MCF 10A (cell line): ENCODE measurements at places on chromosomes 13 and 19. TPM values are rescaled to one million over a fixed set of nuclear protein-coding genes. Genes with fewer than 3 reads are reported as not detected.

Gene DIAPH3
- total RNA-seq = 21.2 and 34.7 TPM in 2 replicates

- peaks cover 41% of the 10 kb centered on the region for H3K36me3 ChIP-seq
- H3K27ac ChIP-seq = no peak overlapping the region
- H3K4me3 ChIP-seq = no peak overlapping the region
Observed at GRCh38 chr19:15313649-15314279, 18.6 kb downstream of the BRD4 start.

Gene ZNF584
- 14.6 and 18.1 TPM in 2 replicates for total RNA-seq

GRCh38 chr13:43377973-43378372 lies 354.6 kb downstream of the DNAJC15 start:
- H3K4me3 ChIP-seq = no peak overlapping the region
- H3K27ac ChIP-seq = no peak overlapping the region
- H3K36me3 ChIP-seq = no peaks in the 10 kb centered on the region
- no peak for DNase-seq
- no peaks in the 10 kb centered on the region for H3K27me3 ChIP-seq
- no peaks in the 10 kb centered on the region for H3K4me1 ChIP-seq

GRCh38 chr13:40152145-40152544 lies 496.7 kb downstream of the COG6 start:
- H3K27ac ChIP-seq = peak overlapping the region; percentile 81
- DNase-seq = peak; percentile 94
- no peak overlapping the region for H3K4me3 ChIP-seq
- no peaks in the 10 kb centered on the region for H3K27me3 ChIP-seq

DNA sequence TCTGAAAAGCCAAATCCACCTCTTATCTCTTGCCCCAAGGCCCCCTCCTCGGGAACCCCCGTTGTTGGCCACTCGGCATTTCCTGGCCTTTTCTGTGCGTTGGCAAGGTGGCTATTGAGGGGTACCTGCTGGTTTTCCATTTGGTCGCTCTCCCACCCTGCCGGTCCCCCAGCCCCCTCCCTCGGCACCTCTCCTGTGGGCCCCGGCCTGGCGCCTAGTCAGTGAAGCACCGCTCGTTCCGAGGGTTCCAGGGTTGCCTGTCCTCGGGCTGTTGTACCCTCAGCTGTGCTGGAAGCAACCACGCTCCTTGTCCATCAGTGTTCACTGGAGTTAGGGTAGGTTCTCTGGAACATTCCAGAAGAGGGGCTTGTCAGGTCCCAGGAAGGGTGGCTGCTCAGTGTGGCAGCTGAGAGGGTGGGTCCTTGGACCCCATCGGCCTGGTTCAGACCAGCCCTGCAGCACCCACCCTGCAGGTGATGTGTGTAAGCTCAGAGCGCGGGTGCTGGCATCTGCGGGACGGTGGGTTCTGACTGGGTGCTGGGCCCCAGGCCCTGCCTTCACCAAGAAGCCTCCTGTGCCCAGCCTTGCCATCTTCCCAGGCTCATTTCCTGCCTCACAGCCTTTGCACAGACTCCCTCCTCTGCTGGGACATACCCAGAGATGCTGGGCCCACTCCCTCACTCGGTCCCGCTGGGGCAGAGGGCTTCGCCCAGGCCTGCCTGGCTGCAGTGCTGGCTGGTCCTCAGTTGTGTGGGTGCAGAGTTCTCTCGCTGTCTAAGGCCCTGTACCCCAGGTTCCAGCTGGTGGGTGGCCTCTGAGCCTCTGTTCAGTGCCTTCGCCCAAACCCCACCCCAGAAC lies 21.3 kb downstream of the NKPD1 start:
- no peak overlapping the region for H3K4me3 ChIP-seq
- no peaks in the 10 kb centered on the region for H3K27me3 ChIP-seq
- peaks cover 6% of the 10 kb centered on the region for H3K4me1 ChIP-seq
- no peak for DNase-seq
- H3K36me3 ChIP-seq = peaks cover 22% of the 10 kb centered on the region

Gene TUBB4A
- not detected in 2 replicates for total RNA-seq

- no peaks in the 10 kb centered on the region for H3K36me3 ChIP-seq
- H3K27me3 ChIP-seq = no peaks in the 10 kb centered on the region
- H3K4me3 ChIP-seq = no peak overlapping the region
- peaks cover 12% of the 10 kb centered on the region for H3K4me1 ChIP-seq
- peak; percentile 85 for DNase-seq
- H3K27ac ChIP-seq = no peak overlapping the region
Observed at GRCh38 chr13:35855531-35856019, 275.6 kb downstream of the DCLK1 start.

Gene CCDC8
- total RNA-seq = not detected in 2 replicates

Gene ZNF439
- not detected in 2 replicates for total RNA-seq

DNA sequence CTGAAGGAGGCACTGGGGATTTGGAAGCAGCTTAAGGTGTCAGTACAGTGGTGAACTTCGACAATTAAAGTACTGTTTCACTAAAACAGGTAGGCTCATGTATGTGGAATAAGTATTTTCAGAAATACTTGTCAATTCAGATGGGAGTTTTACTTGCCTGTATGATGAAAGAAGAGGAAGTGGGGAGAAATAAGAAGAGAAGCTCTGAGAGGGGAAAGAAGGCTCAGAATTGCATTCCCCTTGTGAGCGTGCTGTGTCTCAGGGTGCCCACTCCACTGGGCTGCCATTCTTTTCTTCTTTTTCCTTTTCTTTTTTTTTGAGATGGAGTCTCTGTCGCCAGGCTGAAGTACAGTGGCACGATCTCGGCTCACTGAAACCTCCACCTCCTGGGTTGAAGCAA lies 38.6 kb upstream of the RNF17 start:
- H3K27me3 ChIP-seq = peaks cover 2% of the 10 kb centered on the region
- no peak overlapping the region for H3K27ac ChIP-seq
- no peak overlapping the region for H3K4me3 ChIP-seq

Gene SBSN
- total RNA-seq = 0.61 TPM in 1 of 2 replicates, not detected in the other

Gene CPB2
- total RNA-seq = not detected in 2 replicates

DNA sequence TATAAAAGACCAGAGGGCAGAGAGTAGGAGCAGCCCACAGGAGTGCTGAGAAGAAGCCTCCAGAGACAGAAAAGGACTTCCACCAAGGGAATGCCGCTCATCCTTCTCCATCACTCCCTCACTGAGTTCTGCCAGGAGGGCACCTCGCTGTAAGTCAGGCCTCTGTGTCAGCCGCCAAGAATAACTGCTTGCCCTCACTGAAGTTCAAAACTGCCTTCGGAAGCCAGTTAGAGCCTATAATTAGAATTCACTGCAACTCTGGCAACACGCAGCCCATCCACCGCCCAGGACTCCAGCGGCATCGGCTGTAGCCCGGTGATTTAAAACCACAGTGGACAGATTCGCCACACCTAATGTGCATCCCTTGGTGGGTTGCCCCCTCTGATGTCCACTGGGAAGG lies 281.8 kb upstream of the ZNF507 start:
- no peak for DNase-seq
- no peaks in the 10 kb centered on the region for H3K36me3 ChIP-seq
- no peak overlapping the region for H3K27ac ChIP-seq
- no peaks in the 10 kb centered on the region for H3K4me1 ChIP-seq

Gene ADM5
- total RNA-seq = 1.8 and 2.9 TPM in 2 replicates

DNA sequence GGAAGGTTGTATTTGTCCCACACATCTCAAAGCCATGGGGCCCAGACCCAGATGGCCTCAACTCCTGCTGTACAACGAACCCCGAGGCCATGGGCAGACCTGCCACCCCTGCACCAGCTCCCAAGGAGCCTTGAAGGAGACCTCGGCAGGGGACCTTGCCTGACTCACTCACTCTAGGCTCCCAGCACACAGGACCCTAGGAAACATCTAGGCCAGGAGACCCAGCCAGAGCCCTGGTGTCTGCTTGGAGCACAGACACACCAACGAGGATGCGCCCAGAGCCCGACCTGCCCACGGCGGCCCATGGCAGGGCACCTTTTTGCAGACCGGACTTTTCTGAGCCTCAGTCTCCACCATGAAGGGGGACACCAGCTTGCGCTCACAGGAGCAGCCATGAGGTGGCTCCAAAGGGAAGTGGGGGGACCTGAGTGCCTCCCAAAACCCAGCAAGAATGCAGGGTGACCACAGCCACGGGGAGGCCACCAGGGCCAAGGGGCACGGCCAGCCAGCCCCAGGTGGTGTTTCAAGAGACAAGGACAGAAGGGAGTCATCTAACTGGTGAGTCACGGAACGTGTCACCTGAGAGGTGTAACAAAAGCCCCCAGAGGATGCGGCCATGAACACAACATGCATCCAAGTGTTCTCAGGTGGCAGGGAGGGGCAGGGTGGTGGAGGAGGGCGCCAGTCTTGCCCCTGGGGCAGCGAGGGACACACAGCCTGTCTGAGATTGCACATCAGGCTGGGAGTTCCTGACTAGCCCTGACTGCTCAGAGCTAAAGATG lies 4.9 kb upstream of the CERS1 start:
- no peak overlapping the region for H3K4me3 ChIP-seq
- DNase-seq = no peak
- no peaks in the 10 kb centered on the region for H3K4me1 ChIP-seq
- H3K36me3 ChIP-seq = peaks cover 7% of the 10 kb centered on the region
- no peak overlapping the region for H3K27ac ChIP-seq

Gene CHAMP1
- total RNA-seq = 27.0 and 33.4 TPM in 2 replicates

Gene RBM42
- total RNA-seq = 84.2 and 87.7 TPM in 2 replicates

GRCh38 chr19:17456127-17456526 lies 4.6 kb downstream of the NXNL1 start:
- no peak overlapping the region for H3K4me3 ChIP-seq
- H3K27me3 ChIP-seq = no peaks in the 10 kb centered on the region
- H3K36me3 ChIP-seq = no peaks in the 10 kb centered on the region
- no peak for DNase-seq

Gene LENG9
- total RNA-seq = 6.9 and 9.3 TPM in 2 replicates

GRCh38 chr19:23527797-23528196 lies 132.5 kb upstream of the ZNF91 start:
- no peak overlapping the region for H3K27ac ChIP-seq
- no peak for DNase-seq
- H3K27me3 ChIP-seq = no peaks in the 10 kb centered on the region
- no peak overlapping the region for H3K4me3 ChIP-seq
- no peaks in the 10 kb centered on the region for H3K36me3 ChIP-seq
- H3K4me1 ChIP-seq = no peaks in the 10 kb centered on the region

Gene SLC25A30
- total RNA-seq = 10.5 and 11.9 TPM in 2 replicates

Gene OLFM2
- not detected in 2 replicates for total RNA-seq

DNA sequence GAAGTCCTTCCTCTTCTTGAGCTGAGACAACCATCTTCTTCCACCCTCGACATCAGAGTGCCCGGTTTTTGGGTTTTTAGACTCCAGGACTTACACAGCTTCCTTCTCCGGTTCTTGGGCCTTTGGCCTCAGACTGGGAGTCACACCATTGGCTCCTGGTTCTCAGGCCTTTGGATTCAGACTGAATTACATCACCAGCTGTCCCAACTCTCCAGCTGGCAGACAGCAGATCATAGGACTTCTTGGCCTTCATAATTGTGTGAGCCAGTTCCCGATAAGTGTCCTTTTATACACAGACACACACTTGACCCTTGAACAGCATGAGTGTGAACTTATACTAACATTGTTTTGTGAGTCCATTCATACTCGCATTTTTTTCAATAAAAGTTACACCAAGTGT lies 166.0 kb upstream of the UBL3 start:
- H3K27me3 ChIP-seq = no peaks in the 10 kb centered on the region
- no peak overlapping the region for H3K4me3 ChIP-seq
- H3K36me3 ChIP-seq = no peaks in the 10 kb centered on the region
- no peak for DNase-seq
- H3K4me1 ChIP-seq = peaks cover 8% of the 10 kb centered on the region

Gene LILRA2
- not detected in 2 replicates for total RNA-seq

GRCh38 chr13:78393286-78394142 lies 209.8 kb downstream of the POU4F1 start:
- no peaks in the 10 kb centered on the region for H3K36me3 ChIP-seq
- H3K4me3 ChIP-seq = no peak overlapping the region
- H3K27me3 ChIP-seq = peaks cover 11% of the 10 kb centered on the region
- no peak for DNase-seq
- no peak overlapping the region for H3K27ac ChIP-seq

- H3K27ac ChIP-seq = peak overlapping the region; percentile 1
- DNase-seq = no peak
- no peaks in the 10 kb centered on the region for H3K27me3 ChIP-seq
- no peak overlapping the region for H3K4me3 ChIP-seq
Observed at GRCh38 chr13:22014469-22014868, 343.6 kb downstream of the FGF9 start.

Gene NAPSA
- 0.49 and 0.51 TPM in 2 replicates for total RNA-seq

GRCh38 chr13:111361873-111362648 lies 41.6 kb downstream of the TEX29 start:
- H3K27ac ChIP-seq = no peak overlapping the region
- DNase-seq = no peak
- H3K36me3 ChIP-seq = no peaks in the 10 kb centered on the region
- H3K4me3 ChIP-seq = no peak overlapping the region
- peaks cover 11% of the 10 kb centered on the region for H3K27me3 ChIP-seq

- no peak overlapping the region for H3K27ac ChIP-seq
- H3K27me3 ChIP-seq = no peaks in the 10 kb centered on the region
- DNase-seq = no peak
- H3K36me3 ChIP-seq = no peaks in the 10 kb centered on the region
- H3K4me1 ChIP-seq = peaks cover 10% of the 10 kb centered on the region
Observed at GRCh38 chr13:113408562-113408961, 44.6 kb upstream of the GRTP1 start.

Gene IL27RA
- 1.7 and 2.7 TPM in 2 replicates for total RNA-seq

DNA sequence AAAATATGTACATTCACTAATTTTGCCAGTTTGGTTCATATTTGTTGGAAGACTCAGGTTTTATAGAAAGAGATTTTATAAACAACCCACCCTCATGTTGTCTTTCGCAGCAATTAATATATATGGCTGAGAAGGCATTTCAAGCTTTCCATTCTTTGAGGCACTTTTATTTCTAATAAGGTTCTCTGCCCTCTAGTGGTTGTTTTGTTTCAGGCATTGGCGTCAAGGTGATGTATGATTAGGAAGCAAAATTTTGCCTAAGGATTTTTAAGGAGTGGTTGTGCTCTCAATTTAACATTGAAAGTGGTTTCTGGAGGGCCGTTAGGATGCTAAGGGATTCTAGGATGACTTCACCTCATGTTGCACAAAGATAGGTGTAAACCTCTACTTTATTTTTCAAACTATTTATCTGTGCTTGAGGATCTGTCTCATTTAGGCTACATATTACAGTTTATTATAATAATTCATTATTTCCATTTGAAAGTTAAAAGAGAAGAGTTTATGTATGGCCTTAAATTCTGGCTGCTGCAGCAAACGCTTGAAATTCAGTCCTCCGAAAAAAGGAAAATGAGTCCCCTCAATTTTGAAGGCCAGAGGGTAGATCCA lies 35.9 kb downstream of the OXGR1 start:
- H3K4me1 ChIP-seq = no peaks in the 10 kb centered on the region
- peak; percentile 64 for DNase-seq
- no peak overlapping the region for H3K27ac ChIP-seq
- no peaks in the 10 kb centered on the region for H3K27me3 ChIP-seq

DNA sequence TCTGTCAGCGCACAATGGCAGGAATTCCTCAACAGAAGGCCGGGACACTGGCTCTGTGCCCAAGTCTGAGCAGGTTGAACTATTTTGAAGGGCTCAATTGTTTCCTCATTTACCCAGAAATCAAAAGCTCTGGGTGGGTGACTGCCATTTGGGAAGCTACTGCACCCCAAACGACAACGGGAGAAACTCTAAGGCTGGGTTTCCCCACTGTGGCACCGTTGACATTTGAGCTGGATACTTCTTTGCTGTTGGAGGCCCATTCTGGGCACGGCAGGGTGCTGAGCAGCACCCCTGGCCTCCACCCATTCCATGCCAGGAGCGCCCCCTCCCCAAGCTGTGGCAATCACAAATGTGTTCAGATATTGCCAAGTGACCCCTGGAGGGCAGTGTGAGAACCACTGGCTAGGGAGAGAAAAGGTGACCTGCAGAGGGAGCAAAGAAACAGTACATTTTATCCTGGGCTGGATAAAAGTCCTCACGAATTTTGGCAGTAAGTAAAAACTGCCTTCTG lies 62.5 kb downstream of the RFX2 start:
- peaks cover 7% of the 10 kb centered on the region for H3K4me1 ChIP-seq
- peaks cover 5% of the 10 kb centered on the region for H3K36me3 ChIP-seq
- H3K4me3 ChIP-seq = no peak overlapping the region
- no peak overlapping the region for H3K27ac ChIP-seq
- DNase-seq = peak; percentile 55

Gene IL17D
- total RNA-seq = 0.44 and 0.54 TPM in 2 replicates
